Germinal center (tissue), 1 donor: ENCODE measurements at places on chromosomes 5 and 9.

- DNase-seq, result no peak
Observed at GRCh38 chr9:11269036-11269435, 656.2 kb upstream of the PTPRD start.

DNA sequence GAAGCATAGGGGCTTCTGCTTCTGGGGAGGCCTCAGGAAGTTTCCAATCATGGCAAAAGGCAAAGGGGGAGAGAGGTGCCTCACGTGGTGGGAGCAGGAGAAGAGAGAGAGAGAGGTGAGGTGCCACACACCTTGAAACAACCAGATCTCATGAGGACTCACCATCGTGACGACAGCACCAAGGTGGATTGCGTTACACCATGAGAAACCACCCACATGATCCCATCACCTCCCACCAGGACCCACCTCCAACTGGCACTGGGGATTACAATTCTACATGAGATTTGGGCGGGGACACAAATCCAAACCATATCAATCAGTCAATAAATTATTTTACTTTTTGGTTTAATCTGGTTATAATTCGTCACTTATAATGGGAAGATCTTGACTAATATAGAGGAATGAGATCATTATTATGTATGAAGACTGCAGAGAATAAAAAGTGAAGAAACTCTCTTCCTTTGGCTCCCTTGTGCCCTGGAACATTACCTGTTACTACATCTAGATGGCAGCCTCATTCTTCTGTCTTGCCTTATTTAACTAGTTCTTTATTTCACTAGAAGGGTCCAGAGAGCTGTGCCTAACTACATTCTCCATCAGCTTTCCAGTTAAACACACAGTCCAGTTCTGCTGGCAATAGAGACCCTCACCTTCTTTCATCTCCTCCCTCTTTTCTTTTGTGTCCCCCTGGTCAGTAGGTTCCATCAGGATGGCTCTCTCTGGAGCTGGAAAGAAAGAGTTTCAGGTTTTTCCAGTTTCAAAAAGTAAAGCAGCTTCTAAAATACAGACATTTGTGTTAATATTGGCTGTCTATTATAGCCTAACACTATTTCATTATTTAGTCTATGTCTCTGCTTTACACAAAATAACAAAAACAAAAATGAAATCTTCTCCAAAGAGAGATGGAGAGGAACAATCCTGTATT, 21.7 kb upstream of the SPINK7 start:
- no peak for DNase-seq

DNA sequence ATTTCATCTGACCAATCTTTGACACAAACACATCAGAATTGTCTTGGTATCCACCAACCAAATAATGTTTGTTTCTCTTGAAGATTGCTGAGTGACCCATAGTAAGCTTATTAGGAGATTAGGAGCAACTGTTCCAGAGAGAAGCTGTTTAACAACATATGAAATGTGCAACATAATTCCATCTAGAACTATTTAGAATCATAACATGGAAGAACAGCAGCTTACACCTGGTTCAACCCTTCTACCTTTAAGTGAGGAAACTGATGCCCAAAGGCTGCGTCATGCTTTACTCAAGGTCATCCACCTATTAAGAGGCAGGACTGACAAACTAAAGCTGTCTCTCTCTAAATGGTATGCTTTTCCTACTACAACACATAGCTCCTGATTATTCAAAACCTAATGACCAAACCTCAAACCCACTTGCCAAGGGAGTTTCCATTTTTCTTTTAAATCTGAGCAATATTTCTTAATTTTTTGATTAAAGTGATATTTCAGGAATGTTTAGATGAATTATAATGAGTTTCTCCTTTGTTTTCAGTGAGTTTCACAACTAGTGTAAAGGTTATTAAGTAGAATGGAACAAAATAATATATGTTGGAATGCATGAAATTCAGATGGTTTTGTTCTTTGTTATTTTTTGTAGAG, 545.9 kb downstream of the RAB3C start:
- no peak for DNase-seq

- DNase-seq, result no peak
Observed at GRCh38 chr5:174210596-174211276, 165.2 kb downstream of the NSG2 start.

DNA sequence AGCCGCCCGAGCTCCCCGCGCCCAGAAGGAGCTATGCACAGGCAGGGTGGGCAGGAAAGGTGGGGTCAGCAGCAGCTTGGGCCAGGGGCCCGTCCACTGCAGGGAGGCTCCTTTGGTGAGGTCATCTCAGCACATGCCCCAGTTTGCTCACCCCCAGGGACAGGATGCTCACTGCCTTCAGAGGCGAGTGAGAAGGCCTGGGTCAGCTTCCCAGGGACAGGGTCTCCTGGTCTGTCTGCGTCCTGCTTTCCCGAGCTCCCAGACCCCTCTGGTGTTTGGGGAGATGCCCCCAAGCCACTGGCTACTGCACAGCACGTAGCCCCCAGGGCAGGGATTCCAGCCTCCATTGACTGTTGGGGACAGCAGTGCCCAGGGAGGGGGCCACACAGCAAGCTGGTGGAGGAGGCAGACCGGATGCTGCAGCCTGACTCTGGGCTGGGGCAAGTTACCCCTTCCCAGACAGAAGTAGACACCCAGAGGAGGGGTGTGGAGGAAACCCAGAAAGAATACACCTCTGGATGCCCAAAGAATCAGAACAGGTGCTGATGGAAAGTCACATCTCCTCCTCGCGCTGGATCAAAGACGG, 581 bp upstream of the SARDH start:
- no peak for DNase-seq

- DNase-seq, result no peak
Observed at GRCh38 chr5:181167814-181168488, 20.6 kb downstream of the OR2V2 start.

- DNase-seq, result no peak
Observed at GRCh38 chr9:73995836-73996235, 501.3 kb upstream of the RORB start.

GRCh38 chr5:134125039-134126015, 10.8 kb downstream of the TCF7 start:
- DNase-seq, result no peak

DNA sequence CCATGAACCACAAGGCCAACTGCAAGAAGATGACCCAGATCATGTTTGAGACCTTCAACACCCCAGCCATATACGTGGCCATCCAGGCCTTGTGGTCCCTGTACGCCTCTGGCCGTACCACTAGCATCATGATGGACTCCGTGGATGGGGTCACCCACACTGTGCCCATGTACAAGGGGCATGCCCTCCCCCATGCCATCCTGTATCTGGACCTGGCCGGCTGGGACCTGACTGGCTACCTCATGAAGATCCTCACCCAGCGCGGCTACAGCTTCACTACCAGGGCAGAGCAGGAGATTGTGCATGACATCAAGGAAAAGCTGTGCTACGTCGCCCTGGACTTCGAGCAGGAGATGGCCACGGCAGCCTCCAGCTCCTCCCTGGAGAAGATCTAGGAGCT, 153.7 kb downstream of the CAVIN4 start:
- DNase-seq, result no peak

GRCh38 chr9:71368157-71368556, 246.7 kb upstream of the TRPM3 start:
- DNase-seq, result no peak

DNA sequence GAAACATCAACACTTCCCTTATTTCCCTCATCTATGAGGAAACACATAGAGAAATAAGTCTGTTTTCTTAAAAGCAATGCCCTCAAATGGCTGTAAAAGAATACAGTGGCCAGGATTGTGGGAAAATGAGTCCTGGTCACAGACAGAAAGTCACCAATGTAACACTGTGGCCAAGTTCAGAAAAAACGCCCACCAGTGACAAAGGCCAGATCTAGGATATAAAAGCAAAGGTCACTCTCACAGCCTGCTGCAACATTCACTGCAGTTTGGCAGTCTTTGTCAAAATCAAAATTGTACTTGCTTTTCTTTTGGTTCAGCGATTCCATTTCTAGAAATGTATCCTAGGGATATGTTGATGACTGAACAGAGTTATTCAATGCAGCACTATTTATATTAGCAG, 30.5 kb downstream of the TSSK1B start:
- no peak for DNase-seq

- DNase-seq, result no peak
Observed at GRCh38 chr5:77560677-77561263, 68.7 kb upstream of the WDR41 start.

DNA sequence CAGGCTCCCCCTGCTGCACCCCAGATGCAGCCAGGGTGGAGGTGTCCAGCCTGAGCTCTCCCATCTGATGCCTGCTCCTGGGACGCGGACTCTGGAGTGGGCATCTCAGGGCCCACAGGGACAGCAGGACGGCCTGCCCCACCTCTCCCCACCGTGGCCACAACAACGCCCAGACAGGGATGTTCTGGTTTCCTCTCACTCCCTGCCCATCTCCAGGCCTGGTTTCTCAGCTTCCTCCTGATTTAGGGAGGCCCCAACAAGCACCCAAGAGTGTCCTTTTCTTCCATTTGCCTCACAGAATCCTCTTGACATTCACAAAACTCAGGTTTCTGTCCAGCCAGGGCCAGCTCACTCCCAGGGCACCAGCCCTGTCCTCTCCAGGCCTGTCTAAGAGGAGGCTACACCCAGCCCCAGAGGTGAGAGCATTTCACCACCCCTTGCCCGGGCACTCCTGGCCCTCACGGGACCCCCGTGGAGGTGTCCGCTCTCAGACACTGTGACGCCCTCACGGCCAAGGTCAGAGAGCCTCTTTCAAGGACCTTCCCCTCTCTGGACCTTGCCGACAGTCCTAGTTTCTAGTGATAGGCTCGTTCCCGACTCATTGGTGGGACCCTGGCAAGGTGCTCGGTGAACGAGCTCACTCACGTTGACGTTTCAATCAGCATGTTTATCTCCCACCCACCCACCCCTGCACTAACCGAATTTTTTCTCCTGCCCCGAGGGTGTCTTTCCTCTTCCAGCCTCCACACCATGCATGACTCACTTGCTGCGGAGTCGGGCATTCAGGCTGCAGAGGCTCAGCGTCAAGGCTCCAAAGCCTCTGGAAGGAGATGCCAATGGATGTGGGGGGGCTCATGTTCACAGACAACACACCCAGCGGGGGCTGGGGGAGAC, 62.0 kb upstream of the UNC5A start:
- DNase-seq, result no peak
